ENCODE measurements at places on chromosomes 7 and 10.

GRCh38 chr7:43164757-43165156 lies 52.3 kb downstream of the HECW1 start:
- peak; percentile 93 for DNase-seq

DNA sequence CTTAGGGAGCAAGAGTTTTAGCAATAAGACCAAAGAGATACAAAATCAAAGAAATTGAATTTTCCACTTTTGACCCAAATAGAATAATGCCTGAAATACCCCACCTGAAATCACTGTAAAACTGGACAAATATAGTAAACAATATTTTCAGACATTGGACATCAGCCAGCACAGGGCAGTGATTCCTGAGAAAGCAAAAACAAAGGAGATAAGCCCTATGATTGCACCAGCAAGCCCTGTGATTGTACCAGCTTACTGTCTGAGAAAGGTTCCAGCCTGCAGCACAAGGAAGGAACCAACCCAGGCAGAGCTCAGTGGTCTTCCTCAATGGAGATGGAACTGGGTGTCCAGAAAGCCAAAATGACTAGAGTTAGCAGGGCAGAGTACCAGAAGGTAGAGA lies 10.3 kb downstream of the TMEM106B start:
- DNase-seq = no peak

DNA sequence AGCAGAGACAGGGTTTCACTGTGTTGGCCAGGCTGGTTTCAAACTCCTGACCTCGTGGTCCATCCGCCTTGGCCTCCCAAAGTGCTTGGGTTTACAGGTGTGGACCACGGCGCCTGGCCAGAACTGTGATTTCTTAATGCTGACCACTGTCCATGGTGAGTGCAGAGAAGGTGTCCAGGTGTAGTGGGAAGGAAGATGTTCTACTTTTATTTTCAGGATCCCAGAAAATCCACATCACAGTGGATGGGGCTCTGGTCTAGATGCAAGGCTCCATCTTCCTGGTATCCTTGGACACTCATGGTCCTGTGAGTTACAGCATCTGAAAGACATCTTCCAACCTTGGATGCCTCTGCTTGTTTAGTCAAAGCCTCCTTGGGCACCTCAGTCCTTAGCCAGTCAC lies 92.7 kb downstream of the CCDC3 start:
- no peak for DNase-seq

DNA sequence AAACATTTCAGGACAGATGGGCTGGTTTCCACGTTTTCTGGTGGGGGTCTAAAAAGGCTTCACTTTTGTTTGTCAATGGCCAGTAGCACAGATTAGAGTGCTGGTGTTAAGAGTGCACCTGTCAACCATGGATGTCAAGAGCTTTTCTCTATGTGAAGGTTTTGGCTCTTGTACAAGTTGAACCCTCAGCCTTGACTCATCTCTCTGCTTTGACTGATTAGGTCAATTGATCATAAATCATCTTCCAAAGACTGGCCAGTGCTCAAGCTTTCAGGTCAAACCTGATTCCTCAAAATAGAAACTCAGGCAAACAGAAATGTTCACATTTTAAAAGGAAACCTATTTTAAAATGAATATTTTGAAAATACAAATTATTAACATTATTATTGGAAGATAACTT lies 59.6 kb upstream of the SP4 start:
- no peak for DNase-seq

DNA sequence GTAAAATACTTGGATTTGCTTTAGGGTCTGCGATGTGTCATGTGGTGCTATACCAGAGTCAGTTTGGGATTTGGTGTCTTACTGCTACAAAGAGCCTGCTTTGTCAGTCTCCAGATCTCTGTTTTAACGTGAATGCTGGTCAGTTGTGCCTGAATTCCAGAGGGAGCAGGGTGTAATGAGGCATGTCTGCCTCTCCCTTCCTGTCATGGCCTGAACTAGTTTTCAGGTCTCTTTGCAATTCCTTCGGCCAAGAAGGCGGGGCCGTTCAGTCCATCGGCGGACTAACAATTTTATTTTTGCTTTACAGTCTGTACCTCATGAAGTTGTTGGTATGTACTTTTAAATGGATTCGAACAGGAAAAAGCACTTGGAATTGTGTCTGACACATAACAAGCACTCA lies 465.1 kb upstream of the ADARB2 start:
- DNase-seq = no peak

DNA sequence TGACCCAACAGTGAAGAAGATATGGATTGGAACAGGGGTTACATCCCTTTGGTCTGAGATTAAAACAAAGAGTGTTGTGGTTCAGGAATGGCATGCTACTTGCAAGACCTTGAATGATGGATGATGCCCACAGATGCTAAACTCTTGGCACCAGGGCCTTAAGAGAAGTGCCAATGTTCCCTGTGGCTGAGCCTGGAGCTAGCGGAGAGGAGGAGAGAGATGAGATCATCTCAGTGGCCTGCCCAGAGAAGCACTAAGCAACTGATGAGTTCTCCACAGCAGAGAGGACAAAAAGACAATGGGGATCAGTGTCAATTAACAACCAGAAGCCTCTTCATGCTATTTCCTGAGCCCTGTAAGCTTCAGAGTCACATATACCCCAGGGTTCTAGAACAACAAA lies 97.8 kb downstream of the ELAPOR2 start:
- no peak for DNase-seq

DNA sequence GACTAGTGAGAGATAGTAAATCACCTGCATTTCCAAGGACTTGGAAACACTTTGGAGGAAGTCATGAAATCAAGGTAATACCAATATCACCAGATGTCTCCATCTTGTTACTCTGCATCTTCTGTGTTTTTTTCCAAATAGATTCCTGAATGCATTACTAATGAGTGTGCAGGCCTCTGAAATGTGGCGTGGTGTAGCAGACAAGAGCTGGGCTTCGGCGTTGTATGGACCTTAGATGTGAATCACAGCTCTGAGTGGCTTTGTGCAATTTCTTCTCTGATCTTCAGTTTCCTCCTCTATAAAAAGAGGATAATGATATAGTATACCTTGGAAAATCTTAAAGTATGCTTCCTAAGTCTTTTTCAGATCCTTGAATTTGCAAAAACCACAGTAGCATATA lies 9.6 kb upstream of the MYPN start:
- no peak for DNase-seq

DNA sequence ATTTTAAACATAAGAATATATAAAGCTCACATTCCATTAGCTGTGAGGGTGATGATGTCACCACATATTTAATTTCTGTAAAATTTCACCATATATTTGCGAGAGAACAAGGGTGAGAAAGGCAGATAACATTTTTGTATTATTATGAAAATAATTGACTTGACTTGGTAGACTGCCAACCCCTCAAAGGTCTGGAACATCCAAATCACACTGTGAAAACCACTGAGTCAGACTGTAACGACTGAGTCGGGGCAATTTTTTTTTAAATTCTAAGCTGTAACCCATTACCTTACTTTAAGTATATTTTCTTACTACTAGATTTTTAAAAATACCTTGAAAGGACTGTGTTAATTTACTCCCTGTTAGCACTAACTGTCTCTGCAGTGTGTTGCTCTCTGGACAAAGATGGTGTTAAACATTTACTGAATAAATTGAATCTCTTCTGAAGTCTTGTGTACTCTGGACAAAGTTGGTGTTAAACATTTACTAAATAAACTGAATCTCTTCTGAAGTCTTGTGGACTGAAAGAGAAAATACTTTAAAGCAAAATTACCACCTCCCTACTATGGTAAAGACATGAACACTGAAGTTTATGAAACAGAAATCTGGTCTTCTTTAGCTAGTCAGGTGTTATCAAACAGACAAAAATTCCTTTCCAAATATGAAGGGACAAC lies 14.1 kb downstream of the PDZD8 start:
- DNase-seq = no peak

- no peak for DNase-seq
Measured at GRCh38 chr10:125513429-125514182, 169.4 kb downstream of the TEX36 start.

- DNase-seq = no peak
Measured at GRCh38 chr7:50531928-50532327, 33.3 kb downstream of the DDC start.

GRCh38 chr10:128549101-128549608 lies 422.9 kb upstream of the MKI67 start:
- no peak for DNase-seq

GRCh38 chr10:6133331-6134098 lies 44.7 kb downstream of the RBM17 start:
- DNase-seq = no peak

DNA sequence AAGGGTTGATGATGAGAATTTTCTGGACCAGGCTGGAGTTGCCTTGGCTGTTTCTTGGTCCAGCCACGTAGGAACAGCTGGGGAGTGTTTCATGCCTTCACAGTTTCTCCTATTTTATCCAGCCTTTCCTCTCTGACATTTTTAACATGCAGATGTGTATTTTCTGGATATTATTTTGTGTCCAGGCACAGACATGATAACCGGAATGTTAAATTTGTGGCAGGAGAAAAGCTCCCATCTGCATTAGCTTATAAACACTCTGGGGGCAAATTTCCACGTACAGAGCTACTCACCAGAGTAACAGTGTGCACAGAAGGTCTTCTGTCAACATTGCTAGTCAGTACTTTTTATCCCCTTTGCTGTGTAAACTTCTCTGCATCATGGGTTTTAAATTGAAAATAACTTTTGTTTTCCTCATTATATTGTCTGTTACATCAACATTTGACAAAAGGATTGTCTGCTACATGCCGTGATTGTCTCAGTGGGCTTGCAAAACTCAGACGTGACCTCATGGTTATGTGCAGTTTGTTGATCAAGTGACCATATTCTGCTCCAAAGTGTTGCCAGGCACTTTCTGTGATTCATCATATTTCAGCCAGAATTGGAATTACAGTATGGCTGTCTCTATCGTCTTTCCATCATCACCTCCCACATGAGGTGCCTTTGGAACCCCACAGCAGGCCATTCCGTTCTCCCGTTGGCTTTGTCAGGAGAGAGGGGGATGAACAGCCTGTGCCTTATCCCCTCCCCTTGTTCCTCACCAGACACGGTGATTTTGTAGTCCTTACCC lies 41.4 kb downstream of the INSYN2A start:
- DNase-seq = no peak

DNA sequence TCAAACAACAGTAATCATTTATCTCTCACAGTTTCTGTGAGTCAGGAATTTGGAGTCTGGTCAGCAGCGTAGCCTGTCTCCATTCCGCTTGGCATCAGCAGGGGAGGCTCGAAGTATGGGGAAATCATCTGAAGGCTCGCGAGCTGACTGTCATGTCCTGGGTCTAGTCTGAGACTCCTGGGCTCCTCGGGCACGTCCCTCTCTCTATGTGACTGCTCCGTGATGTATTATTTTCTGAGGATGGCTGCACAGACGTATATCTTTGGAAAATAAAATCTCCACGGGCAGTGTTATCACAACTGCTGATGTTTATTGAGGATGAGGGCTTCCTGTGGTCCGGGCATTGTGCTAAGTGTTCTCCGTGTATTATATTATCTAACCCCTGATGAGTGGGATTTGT lies 23.3 kb upstream of the PCGF5 start:
- DNase-seq = no peak

- no peak for DNase-seq
Measured at GRCh38 chr7:89760690-89761089, 393.6 kb upstream of the STEAP1 start.

DNA sequence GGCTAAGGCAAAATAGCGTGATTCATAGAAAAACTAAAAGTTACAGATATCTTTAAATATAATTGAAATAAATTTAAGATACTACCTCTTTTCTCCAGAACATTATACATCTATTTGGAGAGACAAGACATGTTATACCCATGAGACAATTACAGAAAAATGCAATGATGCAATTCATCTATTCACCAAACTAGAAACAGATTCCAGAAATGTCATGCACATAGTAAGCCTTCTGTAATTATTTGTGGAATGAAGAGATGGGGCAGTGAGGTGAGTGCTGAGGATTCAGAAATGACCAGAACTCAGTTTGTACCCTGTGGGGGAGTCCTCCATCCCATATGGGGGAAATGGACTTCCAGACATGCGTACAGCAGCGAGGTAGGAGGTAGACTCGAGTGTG lies 99.4 kb downstream of the MKX start:
- no peak for DNase-seq

- DNase-seq = no peak
Measured at GRCh38 chr7:93620864-93621263, 46.3 kb upstream of the CALCR start.

DNA sequence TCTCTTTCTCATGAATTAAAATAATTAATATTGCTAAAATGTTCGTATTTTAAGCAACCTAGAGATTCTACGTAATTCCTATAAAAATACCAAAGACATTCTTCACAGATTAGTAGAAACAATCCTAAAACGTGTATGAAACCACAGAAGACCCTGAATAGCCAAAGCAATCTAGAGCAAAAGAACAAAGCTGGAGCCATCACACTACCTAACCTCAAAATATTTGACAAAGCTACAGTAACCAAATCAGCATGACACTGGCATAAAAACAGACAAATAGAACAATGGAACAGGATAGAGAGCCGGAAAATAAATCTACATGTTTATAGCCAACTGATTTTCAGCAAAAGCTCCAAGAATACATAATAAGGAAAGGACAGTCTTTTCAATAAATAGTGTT lies 105.5 kb upstream of the PTN start:
- DNase-seq = no peak

- DNase-seq = no peak
Measured at GRCh38 chr10:107552963-107553362, 388.5 kb upstream of the SORCS1 start.

GRCh38 chr7:43747328-43748105 lies 11.0 kb upstream of the BLVRA start:
- DNase-seq = peak; percentile 70

- no peak for DNase-seq
Measured at GRCh38 chr7:30029696-30030095, 1.5 kb downstream of the PLEKHA8 start.

GRCh38 chr7:37920305-37920848 lies at the start of gene EPDR1:
Gene EPDR1 (plus strand): TSS chr7:37920640. CDS start chr7:37920940, 300 bp downstream.
- peak; percentile 72 for DNase-seq

DNA sequence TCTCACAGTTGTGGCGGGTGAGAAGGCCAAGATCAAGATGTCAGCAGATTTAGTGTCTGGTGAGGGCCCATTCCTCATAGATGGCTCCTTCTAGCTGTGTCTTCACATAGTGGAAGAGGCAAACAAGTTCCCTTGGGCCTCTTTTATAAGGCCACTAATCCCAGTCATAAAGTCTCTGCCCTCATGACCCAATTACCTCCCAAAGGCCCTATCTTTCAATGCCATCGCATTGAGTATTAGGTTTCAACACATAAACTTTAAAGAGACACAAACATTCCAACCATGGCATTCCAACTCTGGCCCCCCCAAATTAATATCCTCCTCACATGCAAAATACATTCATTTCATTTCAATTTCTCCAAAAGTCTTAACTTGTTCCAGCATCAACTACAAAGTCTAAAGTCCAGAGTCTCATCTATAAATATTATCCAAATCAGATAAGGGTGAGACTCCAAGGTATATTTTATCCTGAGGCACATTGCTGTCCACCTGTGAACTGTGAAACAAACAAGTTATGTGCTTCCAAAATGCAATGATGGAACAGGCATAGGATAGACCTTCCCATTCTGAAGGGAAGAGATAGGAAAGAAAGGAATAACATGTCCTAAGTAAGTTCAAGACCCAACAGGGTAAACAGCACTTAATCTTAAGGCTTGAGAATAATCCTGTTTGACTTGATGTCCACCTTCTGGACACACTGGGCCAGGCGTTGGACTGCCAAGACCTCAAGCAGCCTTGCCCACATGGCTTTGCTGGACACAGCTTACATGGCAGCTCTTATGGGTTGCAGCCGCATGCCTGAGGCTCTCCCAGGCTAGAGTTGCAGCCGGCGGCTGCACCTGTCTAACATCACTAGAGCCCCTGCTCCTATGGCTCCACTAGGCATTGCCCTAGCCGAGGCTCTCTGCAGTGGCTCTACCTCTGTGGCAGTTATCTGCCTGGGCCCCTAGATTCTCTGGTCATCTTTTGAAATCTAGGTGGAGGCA lies 312.8 kb downstream of the TNS3 start:
- DNase-seq = no peak

All from suppressor macrophage treated with lipopolysaccharide for 4 hours (primary cell).